CMK (cell line): ENCODE measurements at places on chromosomes 3 and 15.

- DNase-seq, result no peak
Observed at GRCh38 chr15:38921471-38921870, 356.9 kb upstream of the RASGRP1 start.

- no peak for DNase-seq
Observed at GRCh38 chr3:195143221-195143620, 127.7 kb downstream of the XXYLT1 start.

DNA sequence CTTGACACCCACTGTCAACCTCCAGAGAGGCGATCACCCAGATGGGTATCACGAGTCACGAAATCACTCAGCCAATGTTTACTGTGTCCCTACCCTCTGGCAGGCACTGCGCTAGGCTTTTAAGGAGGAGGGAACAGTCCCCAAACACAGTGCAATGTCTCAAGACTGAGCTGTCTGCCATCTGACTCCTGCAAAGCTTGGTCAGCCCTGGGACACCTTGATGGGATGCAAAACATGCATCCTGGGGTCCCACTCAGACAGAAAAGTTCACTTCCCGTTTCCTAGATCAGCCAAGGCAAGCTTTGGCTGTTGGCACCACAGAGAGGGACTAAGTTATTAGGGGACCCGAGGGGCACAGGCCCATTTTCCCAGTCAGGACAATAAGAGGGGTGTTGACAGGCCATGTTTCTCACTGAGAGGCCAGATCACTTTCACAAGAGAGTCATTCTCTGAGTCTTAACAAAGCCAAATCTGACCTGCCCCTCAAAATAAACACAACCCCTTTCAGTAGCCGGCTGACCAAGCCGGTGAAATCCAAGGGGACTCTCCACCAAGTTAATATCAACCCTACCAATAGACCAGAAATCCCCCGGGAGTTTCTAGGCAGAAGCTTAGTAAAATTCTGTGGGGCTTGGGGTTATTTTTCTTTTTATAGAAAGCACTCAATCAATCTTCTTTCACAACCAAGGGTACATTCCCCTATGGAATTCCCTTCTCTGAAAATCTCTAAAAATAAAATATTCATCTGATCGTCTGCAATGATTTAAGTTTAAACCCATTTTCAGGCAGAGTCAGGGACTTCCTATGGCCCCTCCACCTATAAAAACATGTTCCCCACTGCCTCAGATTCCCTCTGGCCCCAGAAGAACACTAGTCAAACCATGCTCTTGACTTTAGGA lies 3.5 kb downstream of the RFTN1 start:
- DNase-seq, result no peak

DNA sequence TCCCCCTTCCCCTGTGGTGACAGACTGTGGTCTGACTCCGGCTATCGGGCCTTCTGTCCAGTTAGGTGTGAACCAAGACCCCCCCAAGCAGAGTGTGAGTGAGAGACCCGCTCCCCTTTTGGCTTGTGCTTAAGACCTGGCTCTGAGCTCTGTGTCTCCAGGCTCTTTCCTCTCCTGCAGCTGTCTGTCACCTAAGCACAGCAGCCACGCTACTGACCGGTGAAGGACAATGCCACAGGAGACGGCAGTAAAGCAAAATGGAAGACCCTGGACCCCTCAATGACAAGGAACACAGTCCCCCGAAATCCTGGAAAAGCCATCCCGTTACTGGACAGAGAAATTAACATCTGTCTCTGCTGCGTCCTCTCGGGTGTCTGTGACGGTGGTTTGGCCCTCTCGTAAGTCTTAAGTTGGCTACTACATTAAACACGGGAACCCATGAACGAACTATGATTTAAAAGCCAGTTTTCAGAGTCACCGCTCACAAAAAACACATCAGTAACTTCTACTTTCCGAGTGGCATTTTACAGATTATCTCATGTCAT lies 53.7 kb downstream of the CHSY1 start:
- DNase-seq, result no peak

DNA sequence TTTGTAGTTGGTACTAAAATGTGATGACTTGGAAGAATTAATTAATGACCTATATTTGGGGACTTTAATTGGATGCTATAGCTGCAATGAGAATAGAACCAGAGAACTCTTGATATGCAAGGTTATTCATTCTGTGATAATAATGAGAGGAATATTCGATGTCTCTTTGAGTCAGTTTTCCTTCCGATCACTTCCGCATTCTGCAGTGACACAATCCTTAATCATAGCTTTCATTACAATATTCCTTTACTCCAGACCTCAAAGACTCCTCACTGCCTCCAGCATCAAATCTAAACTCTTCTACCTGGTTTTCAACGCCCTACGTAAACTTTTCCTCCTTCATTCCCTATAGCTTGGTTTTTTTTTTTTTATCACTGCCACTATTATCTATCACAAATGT lies 21.6 kb downstream of the B3GNT5 start:
- DNase-seq, result no peak

DNA sequence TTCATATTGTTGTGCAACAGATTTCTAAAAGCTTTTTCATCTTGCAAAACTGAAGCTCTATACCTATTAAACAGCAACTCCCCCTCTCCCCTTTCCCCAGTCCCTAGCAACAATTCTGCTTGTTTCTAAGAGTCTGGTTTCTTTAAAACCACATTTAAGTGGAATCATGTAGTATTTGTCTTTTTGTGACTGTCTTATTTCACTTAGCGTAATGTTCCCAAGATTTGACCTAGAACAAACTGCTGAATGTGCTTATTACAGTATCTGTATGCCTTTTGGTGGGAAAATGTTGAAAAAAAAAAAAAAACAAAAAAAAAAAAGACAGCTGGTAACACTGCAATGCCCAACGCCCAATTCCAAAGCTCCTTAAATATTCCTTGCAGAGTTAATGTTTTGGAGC lies 19.5 kb upstream of the SPESP1 start:
- DNase-seq, result no peak
